Memory B cell (primary cell): ENCODE measurements at places on chromosomes 7 and 10.

GRCh38 chr10:44363716-44364115 is 21.2 kb downstream of the CXCL12 start:
- no peak for DNase-seq

DNA sequence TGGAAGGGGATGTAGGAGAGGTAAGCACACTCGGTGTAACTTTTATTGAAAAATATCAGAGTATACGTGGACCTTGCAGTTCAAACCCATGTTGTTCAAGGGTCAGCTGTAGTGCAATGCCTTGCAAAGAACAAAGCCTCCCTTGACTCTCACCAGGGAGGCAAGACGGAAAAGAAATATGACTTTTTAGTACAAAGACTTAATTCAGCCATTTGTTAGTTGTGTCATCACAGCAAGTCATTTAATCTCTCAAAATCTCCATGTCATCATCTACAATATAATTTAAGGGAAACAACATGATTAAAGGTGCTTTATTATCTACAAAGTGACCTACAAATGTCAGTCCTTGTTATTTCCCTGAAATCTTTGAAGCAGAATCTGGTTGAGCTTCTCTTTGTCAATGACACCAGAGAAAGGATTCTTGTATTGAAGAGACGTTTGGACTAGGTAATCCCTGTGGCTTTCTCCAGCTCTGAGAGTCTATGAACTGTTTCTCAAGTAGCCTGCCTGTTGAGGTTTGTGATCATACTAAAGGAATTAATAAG is 502.8 kb downstream of the REEP3 start:
- no peak for DNase-seq

DNA sequence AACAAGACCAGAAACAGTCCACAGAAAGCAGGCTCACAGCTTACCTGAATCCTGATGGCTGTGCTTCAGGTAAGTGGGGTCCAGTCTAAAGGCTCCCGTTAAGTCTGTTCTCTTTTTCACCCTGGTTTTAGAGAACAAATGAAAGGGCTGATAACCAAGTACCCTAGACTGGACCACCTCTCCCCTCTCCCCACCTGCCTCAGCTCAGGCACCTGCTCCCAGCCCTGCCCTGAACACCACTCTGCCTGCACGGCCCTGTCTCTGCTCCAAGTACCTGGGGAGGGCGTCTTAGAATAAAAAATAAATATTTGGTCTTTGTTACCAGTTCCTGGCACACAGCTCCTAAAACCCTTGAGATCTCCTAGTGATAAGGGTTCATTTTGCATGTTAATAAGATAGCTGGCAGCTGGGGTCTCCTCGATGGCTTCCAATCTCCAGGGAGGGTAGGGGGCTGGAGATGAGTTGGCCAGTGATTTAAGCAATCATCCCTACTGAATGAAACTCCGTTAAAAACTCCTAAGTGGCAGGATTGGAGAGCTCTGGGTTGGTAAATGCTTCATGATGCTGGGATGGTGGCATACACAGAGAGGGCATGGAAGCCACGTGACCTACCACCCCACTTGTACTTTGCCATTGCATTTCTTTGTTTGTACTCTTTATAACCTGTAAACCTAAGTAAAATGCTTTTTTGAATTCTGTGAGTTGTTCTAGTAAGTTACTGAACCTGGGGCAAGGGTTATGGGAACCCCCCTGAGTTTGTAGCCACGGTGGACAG is 29.8 kb upstream of the FIGNL1 start:
- no peak for DNase-seq

GRCh38 chr7:50790381-50790780 is 7.7 kb upstream of the GRB10 start:
- no peak for DNase-seq

- DNase-seq: no peak
Measured at GRCh38 chr7:52071744-52072143, 755.1 kb upstream of the COBL start.

GRCh38 chr10:65751896-65752295 is 1173.9 kb upstream of the LRRTM3 start:
- no peak for DNase-seq

- DNase-seq: no peak
Measured at GRCh38 chr10:96588616-96589419, 2.0 kb upstream of the TM9SF3 start.

- DNase-seq: no peak
Measured at GRCh38 chr10:123021517-123021916, 12.7 kb downstream of the ACADSB start.

DNA sequence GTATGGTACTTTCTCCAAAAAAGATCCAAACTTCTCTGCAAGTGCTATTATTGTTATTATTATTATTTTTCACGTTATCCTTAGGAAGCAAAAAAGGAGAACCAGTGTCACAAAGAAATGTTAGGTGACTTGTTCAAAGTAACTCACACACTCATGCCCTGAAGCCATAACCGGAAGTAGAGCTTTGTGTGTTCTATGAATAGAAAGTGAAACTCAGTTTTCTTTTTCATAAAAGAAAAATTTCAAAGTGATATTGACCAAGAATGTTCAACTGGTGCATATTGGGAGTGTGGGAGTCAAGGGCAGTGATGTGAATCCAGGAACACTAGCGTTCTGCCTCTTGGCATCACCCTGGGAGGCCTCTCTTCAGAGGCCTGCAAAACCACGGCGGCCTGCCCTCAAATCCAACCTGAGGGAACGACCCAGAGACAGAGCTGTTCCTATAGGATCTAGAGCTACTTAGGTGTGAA is 106.1 kb downstream of the PRKCQ start:
- DNase-seq: peak; percentile 17

DNA sequence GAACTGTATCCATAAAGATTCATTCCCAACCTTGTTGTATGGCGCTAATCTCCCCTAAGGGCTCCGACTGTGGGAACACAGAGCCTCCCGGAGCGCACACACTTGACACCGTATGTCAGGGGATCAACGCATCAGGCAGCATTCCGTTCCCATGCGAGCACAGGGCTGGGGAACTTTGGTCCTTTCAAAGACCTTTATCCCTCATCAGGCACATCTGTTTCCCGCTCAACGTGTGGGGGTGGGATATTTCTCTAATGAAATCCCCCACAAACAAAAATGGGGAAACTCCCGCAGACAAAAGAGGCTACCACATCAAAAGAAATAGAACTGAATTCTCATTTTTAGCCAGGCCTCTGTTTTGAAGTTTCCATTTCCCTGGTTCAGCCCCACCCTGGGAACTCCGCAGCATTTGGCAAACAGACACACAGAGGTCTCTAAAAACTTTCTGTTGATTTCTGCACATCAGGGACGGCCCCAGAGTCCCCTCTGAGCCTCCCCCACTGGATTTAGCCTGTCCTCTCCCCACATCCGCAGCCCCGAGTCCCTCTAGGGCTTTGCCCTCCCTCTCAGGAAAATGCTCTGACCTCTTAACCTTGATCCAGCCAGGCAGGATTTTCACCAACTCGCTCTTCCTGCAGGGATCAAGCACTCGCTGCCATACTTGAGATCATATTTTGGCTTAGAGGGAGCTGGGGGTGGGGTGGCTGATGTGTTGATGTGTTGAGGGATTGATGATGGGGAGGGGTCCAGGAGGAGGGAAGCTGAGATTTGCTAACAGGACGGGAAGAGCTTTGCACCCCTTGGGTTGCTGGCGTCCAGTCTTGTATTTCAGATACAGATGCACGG is 6.6 kb downstream of the CPA5 start:
- DNase-seq: no peak

DNA sequence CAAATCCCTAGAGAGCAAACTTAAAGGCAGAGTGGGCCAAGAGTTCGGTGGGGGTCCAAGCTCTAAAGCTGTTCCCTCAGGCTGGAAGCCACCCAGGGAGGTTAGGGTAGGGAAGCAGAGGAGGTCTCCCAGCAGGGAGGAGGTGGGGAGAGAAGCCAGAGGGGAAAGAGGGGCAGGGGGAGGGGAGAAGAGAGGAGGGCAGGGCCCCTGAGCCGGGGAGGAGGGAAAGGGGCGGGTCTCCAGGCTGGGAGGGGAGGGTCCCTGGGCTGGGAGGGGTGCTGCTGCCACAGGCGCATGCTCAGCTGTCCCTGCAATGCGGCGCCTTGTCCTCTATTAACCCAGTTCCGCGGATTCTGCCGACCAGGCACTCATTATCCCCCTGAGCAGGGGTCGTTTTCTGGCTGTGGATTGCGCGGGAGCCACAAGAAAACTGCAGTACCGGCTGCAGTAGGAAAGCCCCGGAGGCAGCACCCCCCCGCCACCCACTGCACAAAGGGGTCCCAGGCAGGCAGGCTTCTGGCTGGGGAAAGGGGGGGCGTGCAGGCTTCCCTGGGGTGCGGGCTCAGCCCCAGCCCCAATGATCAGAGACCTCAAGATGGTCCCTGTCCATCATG is 49.3 kb downstream of the CAMK2B start:
- DNase-seq: no peak

DNA sequence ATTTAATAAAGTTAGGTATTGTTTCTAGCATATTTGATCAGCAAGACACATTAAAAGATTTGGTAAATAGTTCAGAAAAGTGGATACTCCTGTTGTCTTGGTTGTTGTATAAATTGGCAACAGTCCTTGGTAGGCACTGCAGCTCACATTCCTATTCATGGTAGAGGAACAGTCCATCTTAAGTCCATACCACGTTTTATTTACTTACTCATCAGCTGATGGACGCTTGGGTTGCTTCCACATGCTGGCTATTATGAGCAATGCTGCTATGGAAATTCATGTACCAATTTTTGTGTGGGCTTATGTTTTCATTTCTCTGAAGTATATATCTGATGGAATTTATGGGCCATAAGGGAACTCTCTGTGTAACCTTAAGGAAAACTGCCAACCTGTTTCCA is 43.3 kb downstream of the C10orf120 start:
- no peak for DNase-seq

GRCh38 chr10:112766636-112767035 is 183.4 kb upstream of the TCF7L2 start:
- no peak for DNase-seq

DNA sequence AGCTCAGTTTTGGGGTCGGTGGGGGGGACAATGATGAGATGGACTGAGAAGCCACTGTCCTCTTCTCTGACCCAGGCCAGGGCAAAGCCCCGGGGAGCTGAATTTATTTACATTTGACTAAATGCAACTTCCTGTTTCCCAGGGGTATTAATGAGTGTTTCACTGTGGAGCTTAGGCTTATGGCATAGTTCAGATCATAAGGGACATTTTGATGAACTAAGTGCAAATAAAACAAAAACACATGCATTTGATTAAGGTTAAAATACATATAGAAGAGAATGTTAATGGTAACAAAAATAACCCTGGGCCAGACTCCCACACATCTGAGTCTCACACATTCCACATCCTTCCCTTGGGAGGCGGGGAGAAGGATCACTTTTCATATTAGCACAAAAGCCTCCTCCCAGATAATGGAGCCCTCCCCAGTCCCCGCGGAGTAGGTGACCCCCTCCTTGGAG is 320.6 kb downstream of the FRMD4A start:
- DNase-seq: no peak

DNA sequence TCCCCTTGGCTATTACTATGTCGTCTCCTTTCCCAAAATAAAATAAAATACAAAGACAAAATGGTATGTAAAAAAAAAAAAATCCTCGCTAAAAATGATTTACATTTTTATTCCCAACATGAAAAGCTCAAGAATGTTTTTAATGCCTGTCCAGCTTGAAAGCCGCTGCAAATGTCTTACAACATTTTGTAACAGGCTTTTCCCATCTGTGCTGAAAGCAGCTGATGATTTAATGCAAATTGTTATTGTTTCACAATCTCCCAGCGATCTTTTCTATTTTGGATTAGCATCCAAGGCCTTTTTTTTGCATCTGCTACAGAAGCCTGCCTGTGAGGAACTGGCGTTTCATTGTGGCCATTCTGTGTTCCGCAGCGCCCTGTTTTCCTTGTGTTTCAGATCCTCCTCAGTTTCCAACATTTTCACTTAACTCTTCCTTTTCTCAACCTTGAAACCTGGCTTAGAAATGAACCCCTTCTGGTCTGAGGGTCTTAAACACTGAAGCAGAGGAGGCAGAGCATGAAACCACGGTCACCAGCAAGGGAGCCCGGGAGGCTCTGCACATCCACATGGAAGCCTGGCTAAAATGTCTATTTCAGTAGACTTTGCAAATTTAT is 712.1 kb downstream of the PARD3 start:
- no peak for DNase-seq

DNA sequence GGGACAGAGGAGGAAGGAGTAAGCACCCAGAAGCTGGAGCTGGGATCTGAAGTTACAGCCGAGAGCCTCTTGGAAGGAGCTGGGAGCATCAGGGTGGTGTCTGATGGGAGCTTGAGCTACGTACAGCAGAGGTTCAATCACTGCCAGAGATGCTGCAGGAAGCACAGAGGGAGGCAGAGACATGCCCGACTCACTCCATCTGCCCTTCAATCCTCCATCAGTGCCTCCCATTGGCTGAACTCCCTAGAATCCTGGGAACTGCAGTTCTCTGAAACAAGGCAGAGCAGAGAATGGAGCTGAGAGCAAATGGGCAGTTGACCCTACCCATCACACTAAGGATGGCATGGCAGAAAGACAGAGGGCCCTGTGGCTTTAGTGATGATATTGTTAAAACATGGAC is 40.0 kb upstream of the CTBP2 start:
- DNase-seq: no peak

GRCh38 chr7:66013938-66014337 is 31.9 kb upstream of the GUSB start:
- no peak for DNase-seq

GRCh38 chr7:121547544-121548092 is 151.5 kb upstream of the FAM3C start:
- no peak for DNase-seq

DNA sequence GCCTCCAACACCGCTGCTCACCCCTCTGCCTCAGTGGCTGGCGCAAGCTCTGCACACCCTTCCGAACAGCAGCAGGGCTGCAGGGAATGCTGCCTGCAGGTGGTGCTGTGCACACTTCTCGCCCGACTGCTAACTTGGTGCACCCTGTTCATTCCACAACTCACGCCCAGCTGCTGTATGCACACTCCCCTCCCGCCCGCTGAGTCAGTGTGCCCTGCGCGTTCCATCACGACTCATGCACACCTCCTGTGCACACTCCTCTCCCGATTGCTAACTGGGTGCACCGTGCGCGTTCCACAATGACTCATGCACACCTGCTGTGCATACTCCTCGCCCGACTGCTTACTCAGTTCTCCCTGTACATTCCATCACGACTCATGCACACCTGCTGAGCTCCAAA is 21.5 kb downstream of the ADARB2 start:
- DNase-seq: no peak

- DNase-seq: no peak
Measured at GRCh38 chr7:96033009-96033598, 260.8 kb downstream of the DYNC1I1 start.

GRCh38 chr10:36269222-36269621 is 627.1 kb upstream of the FZD8 start:
- DNase-seq: no peak

- DNase-seq: no peak
Measured at GRCh38 chr10:67520924-67521520, 175.0 kb downstream of the CTNNA3 start.
